ENCODE measurements at places on chromosomes 5 and 9.

DNA sequence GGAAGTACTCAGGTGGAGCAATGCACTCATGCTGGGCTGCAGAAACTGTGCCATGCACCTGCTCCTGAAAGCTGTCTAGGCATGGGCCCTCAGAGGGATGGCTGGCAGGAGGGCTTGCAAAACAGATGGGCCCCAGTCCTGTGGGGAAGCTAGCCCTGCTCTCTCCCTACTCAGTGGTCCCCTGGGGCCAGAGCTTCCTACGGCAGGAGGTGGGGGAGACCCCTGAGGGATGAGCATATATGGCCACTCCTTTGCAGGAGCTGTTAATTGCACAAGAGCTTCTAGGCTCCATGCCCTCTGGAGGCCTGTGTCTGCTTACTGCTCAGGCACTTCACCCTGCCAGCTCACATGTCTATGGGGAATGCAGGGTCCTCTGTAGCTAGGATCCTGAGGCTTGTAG, 545.3 kb upstream of the PTPRD start:
- no peak for DNase-seq

DNA sequence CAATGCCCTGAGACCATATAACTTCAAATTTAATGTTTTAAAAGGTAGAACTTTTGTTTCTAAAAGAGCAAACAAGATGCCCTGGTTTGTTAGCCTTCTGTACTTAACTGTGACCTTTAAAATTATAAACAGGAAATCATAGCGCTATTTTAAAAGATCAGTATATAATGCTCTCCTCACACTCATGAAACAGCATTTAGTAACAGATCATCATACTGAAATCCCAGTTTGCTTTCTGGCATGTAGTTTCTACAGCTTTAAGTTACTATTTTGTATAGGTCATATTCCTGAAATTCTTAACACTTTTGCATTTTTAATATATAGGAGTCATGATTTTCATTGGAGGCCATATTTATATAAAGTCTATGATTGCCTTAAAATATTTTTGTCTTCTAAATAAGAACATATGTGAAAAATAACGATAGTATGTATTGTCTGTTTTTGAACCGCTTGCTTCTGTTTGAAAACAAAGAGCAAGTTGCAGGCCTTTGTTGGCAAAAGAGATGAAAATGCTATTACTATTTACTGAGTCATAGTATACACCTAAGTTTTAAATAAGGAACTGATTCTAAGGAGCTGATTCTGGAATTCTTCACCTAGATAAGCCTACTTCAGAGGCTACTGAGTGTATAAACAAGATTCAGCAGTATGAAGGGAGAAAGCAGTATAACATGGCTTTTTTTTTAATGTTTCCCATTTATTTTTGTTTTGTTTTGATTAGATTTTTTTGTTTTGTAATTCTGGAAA, 20.5 kb downstream of the SRFBP1 start:
- DNase-seq = no peak

DNA sequence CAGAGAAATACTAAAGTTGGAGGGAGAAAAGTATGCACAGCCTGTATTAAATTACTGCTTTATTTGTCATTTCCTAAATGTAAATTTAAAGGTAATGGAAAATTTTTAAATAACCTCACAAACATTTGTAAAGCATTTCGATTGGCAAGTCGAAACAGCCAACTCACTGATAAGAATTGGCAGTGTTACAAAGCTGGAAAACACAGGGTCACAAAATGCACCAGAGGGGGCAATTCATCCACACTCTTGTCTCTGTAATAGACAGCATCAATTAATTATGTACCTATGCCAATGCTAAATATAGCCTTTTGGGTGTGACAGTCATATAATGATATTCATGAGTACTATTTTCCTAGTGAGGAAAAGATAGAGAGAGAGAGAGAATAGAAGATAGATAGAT, 140.6 kb upstream of the PRLR start:
- no peak for DNase-seq

DNA sequence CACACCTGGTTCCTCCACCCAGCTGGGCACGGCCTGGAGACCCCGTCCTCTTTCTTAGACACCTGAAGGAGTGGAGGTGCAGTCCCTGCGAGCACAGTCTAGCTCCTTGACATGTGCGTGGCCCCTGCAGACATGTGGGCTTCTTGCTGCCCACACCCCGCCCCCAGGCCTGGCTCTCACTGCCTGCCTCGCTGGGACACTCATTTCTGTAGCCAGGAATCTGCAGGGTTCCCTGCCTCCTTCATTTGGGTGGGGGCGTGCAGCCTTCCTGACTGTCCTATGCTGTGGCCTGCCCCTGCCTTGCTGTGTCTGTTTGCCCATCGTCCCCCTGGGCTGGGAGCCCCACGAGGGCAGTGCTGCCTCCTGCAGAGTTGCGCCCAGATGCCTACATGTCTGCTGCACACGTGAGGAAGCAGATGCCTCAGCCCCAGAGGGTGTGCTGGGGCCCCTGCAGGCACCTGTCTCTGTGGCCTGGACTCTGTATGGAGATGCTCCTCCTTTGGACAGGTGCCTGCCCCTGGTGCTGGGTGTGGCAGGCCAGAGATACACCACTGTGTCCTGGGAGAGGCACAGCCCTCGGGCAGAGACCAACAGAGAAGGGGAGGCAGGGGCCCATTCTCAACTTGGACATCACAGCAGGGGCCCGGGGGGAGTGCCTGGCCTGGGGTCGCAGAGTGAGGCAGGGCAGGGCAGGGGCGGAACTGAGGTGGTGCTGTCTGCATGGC, 22.6 kb downstream of the FLT4 start:
- no peak for DNase-seq

DNA sequence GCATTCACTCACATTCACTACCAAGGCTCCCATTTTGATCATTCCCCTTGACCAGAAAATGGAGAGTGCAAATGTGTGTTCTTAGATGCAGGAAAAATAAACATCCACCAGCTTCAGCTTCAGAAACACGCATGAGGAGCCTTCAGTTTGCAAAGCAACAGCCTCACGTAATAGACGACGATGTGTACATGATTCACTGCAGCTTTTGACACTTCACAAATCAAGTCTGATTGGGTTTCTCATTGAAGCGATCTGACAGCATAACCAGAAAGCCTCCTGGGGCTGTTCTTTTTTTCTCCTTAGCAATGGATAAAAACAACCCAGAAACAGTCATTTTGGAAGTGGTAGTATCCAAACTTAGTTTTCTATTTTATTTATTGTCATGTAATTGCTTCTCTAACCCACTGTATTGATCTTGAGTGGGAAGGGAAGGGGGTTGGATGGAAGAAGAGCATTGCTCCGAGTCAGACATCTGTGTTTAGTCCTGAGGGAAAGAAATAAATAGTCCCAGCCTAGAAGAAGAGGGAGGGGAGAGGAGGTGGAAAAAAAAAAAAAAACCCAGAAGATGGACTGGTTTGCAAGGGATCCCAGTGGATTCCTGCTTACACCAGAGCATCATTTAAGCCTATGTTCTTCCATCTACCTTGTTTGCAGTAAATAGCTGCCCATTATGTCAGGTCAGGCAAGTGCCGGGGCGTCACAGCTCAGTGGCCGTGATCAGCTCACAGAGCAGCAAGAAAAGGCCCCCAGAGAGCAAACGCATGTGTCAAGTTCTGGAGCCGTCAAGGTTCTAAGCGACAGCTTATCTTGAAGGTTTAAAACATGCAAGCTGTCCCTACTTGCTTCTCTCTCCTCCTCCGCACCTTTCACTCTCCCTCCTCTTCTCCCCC, 190.2 kb upstream of the SNX2 start:
- DNase-seq = no peak

DNA sequence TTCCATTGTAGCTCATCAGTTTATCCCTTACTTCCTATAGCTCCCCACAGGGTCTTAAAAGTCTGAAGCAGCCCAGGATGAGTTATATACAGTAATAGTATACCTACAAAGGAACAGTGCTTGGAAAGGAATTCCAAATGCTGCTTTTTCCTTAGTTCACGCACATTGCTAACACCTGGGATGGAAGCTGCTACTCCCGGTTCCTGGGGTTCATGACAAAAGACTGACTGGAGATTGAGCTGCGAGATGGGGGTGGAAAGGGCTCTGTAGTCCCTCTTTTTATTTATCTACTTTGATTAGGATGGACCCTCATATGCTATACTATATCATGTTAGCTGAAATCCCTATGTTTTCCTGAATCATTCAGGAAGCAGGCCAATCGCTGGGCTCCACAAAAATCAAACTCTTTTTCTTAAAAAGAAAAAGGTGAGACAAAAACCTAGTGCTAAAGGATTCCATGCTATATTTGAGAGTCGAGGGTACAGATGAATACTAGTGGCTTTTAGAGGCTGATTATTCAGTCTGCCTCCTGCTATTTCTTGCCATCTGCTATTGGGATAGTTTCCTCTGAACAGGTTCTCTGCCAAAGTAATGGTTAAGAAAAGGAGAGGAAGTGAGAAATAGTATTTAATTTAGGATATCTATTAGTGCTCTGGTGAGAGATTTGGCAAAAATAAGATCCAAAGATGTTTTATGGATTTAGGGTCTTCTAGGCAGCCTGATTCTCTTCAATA, 81.2 kb downstream of the MRPS27 start:
- no peak for DNase-seq

- DNase-seq = no peak
These were observed 61.4 kb upstream of the MRPS30 start for GRCh38 chr5:44747396-44747795.

DNA sequence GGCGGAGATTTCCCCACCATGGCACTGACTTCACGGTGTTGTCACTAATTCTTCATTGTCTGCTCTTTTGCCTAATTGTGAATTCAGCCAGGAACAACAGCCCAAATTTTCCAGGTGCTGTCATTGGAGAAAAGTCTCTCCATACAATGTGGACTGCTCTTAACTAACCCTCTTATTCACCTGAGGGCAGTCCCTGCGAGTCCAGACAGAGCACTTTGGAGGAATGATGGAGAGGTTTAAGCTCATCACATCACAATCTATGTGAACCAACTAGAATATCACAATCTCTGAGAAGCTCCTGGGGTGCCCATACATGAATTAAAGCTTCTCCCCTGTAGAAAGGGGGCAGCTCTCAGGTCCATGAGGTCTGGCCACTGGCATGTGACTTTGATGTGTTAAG, 56.4 kb downstream of the MTX3 start:
- no peak for DNase-seq

GRCh38 chr5:132427281-132428146, 58.0 kb downstream of the SLC22A5 start:
- no peak for DNase-seq

DNA sequence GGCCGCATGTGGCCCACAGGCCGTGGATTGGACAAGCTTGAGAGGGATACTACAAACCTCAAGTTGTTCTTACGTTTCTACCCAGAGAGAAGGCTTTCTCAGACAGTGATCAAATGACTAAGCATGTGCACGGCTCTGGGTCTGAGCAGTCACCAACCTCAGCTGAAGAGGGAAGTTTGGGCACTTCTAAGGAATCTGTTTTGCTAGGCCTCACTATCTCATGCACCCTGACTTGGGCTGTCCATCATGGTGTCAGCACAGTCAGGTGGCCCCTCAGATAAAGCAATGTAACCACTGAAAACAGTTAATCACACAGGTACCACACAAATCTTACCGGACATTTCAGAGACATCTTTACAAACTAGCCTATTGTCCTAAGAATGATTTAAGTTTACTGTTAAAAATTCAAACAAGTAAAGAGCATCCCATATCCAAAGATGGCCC, 24.6 kb downstream of the CSF2 start:
- peak; percentile 71 for DNase-seq

- DNase-seq = no peak
These were observed 21.2 kb downstream of the ADAM19 start for GRCh38 chr5:157554179-157555036.

DNA sequence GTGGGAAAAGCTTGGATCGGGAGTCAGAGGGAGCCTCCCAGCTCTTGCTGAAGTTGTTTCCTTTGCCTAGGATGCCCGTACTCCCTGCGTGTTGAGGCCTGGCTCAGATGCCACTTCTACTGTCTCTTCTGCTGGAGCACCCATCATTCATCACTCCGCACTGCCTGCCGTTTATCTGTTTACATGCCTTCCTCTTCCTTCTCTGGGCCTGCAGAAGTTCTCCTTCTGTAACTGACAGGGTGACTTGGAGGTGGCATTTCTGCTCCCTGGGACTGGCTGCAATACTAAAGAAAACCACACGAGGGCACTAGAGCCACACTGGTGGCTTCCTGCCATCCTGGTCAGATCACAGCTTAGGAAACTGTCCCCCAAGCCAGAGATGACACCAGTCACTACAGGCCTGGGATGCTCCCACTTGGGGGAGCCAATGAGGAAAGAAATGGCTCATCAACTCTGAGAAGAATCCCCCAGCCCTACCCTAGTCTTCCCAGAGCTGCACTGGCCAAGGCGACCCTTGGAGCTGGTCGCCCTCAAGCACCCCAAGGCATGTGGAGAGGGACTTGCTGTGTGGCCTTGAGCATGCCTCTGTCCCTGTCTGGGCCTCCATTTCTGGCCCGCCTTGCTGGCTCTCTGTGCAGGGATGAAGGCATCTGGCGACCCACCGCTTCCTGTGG, 9.7 kb upstream of the SLC25A51 start:
- peak; percentile 92 for DNase-seq

- no peak for DNase-seq
These were observed 173.4 kb downstream of the NR3C1 start for GRCh38 chr5:143229896-143230675.

All from hematopoietic multipotent progenitor cell treated with erythropoietin and hydrocortisone succinate and interleukin-3 and kit ligand, for 6 days (in vitro differentiated cells).